ENCODE measurements at places on chromosomes 6 and 20.

- DNase-seq = no peak
Measured at GRCh38 chr6:142413111-142413510, 111.3 kb downstream of the ADGRG6 start.

DNA sequence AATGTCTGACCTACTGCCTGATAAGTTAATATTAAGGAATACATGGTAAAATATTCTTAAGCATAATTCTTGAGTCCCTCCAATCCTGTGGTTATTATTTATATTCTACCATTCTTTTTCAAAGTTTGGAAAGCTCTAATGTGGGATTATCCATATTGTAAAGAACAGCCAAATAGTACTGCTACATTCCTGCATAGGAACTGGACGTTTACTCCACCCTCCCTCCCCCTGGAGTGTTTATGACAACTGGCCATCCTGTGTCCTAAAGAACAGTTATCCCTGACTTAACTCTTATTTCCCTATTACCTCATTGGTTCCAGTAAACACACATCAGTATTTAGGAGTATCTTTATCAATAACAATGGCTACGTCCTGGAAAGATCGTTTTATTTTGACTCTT is 308.7 kb upstream of the TFAP2D start:
- no peak for DNase-seq

GRCh38 chr6:38567436-38567835 is 72.3 kb downstream of the BTBD9 start:
- DNase-seq = no peak

- DNase-seq = peak; percentile 70
Measured at GRCh38 chr6:89411145-89412070, 665 bp downstream of the RRAGD start.

DNA sequence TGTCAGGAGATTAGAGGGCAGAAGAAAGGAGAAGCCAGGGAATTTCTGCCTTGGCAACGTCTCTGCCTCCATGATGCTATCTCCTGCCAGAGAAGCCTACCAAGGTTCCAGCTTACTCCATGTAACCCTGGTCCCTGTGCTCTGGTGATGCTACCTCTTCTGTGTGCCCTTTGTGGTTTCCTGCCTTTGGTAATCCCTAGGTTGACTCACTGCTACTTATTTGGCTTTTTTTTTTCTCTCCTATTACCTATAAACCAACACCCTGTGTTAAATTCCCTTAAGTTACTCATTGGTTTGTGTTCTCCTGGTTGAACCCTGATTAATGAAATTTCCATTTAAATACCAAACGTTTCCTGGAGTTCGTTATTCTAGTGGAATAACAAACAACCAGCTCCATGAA is 527.8 kb upstream of the FLRT3 start:
- no peak for DNase-seq

GRCh38 chr20:5216663-5217062 is 89.9 kb downstream of the CDS2 start:
- no peak for DNase-seq

DNA sequence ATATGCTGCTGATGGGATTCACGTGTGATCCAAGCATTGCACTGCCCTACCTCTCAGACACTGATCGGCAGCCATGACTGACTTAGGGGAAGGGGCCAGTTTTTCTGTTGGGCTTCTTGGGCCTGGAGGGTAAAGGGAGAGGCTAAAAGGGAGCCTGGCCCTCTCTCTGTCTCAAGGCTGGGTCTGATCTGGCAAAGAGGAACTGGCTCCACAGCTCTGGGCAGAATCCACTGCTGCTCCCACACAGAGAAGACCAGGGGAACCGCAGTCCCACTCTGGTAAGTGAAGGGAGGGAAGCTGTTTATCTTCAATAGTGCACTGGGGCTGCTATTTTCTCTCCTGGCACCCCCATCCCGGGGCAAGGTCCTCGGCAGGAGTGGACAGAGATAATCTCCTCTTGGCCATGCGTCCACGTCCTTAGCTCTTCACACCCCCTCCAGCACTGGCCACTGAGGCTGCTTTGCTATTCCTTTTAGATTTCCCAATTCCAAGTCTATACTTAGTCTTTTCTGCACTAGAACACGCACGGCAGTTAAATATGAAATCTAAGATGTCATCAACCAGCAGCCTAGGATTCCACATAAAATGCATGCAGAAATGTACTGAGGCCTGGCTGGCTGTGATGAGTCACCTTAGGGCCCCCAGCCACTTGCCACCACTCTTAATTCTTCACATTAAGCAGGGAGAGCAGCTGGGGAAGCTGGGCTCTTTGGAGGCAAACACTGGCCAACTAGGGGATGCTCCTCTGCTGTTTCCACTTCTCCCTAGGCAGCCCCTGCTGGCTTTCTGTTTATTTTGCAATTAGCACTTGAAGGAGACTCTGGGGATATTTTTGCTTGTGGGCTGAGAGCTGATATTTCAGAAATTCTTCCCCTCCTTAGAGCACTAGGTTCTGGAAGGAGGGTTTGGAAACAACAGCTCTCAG is 87.8 kb upstream of the ARMC2 start:
- DNase-seq = peak; percentile 38

- peak; percentile 21 for DNase-seq
Measured at GRCh38 chr6:40169878-40170277, 235.6 kb upstream of the MOCS1 start.

DNA sequence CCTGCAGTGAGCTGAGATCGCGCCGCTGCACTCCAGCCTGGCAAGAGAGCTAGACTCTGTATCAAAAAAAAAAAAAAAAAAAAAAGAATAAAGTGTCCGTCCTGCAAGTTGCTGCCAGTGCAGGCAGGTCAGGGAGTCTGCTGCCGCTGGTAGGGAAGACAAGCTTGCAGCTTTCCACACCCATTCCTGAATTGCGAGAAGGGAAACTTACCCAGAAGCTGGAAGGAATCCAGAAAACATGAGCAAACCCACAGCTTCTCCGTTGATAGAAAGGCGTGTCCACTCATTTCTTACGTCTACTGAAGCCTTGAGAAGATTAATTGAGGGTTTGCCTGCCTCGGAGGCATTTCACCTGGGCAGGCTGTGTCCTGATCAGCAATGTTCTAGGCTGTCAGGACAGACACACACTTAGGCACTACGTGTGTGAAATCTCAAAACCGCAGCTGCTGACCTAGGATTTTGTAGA is 61.6 kb upstream of the DSP start:
- DNase-seq = no peak

DNA sequence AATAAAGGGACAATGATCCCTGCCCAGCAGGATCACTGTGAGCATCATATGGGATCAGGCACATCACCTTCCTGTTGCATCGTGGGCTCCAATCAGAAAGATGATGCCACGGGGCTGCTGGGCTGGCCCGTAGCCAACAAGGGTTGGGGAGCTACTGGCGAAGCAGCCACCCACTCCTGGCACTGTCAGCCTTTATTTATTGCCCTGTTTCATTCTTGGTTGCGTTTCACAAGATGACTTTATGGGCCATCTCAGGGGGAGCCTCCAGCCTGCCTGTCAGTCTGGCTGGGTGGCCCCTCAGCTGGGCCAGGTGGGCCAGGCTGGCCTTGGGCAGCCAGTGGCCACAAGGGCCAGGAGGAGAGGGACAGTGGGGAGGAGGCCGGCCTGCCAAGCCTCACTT is 17.3 kb downstream of the VSTM2L start:
- DNase-seq = no peak

- peak; percentile 69 for DNase-seq
Measured at GRCh38 chr6:89917801-89918366, 23.6 kb downstream of the GJA10 start.

DNA sequence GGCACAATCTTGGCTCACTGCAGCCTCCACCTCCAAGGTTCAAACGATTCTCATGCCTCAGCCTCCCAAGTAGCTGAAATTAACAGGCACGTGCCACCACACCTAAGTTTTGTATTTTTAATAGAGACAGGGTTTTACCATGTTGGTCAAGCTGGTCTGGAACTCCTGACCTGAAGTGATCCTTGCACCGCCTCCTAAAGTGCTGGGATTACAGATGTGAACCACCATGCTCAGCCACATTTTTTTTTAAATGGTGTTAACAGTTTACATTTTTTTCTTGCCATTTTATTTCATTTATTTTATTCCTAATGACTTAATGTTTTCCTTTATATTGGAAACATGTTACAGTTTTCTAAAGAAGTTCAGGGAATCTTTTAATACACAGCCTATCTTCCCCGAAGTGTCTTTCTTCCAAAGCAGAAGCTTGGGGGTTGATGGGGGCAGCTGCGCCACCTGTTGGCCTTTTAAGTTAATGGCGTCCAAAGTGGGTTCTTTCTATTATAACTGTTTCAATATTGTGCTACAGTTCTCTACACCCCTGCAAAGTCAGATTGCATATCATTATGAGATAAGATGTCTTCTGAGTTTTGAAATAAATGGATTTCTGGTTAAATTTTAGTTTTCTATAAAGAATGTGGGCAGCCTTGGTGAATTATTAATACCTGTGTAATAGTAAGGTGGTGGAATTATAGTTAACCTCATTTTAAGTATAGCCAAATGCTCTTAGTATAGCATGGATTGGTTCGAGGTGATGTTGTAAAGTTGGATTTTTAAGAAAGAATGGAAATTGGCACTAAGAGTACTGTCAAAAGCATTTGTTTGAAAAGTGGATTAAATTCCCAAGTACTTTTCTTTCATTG is 42.0 kb upstream of the PLCG1 start:
- peak; percentile 49 for DNase-seq

GRCh38 chr6:169271158-169271876 is 17.7 kb upstream of the THBS2 start:
- peak; percentile 40 for DNase-seq

DNA sequence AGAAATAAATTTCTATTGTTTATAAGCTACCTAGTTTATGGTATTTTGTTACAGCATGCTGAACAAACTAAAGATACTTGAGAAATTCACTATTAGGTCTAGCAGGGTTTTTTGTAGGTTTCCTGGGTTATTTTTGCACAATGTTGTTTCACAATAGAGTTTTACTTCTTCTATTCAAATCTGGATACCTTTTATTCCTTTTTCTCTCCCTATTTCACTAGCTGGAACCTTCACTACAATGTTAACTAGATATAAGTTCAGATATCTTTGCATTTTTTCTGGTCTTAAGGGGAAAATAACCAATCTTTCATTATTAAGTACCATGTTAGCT is 237.7 kb upstream of the CITED2 start:
- DNase-seq = no peak

DNA sequence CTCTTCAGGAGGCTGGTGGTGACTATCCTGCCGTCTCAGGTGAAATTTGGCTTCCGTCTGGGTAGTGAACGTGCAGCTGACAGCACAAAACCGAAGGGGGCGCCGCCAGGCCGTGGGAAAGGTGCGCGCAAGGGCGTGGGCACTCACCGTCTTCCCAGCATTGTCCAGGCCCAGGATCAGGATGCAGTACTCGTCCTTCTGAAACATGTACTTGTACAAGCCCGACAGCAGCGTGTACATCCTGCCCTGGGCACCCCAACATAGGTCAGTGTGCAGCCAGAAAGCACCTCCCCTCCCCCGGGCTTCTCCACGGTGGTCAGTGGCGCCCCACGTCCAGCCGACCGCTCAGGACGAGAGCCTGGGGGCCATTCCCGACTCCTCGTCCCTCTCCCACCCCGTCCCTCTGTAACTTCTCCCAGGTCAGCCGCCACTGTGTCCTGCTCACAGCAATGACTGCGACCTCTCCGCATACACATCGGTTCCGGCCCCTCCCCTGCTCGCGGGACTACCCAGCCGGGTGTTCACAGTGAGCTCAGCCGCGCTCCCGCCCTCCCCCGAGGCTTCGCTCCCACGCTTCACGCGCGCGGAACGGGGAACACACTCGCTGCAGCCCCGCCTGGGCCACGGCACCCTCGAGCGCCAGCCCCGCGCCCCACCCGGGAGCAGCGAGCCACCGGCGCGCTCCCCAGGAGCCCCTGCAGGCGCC is 771 bp downstream of the ARFRP1 start:
- peak; percentile 37 for DNase-seq

GRCh38 chr6:111761212-111761611 is 112.0 kb downstream of the FYN start:
- DNase-seq = no peak

DNA sequence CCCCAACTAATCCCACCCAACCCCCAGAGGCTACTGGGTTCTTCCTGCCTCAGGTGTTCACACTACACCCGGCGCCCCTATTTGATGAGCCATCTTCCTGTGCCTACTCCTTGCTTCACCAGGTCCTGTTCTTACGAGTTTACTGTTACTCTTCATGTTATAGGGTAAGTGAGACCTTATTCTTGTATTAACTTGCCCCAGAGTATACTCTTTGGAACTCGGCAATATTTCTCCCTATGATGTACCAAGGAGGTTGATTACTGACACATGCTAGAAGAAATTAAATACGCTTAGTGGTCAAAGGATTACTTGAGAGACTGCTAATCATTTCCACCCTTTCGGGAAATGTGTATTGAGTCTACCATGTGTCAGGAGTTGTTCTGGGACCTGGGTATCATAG is 8.9 kb downstream of the RING1 start:
- DNase-seq = no peak

DNA sequence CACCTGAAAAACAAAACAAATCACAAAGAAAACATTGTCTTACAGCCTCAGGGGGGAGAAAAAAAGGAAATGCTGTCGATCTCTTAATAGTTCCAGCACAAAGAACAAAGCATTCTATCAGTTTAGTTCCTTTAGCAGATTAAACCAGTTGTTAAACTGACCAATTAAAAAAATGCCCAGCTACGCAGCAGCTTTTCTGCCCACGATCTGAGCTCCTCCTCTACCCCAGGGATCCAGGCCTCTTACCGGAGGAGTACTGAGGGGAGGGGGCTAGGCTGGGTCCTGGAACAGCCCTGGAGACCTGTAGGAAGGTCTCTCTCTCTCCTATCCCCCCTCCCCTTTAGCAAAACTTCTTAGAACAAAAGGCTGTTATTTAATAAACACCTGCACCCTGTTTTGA is 13.4 kb downstream of the PTK7 start:
- peak; percentile 76 for DNase-seq

DNA sequence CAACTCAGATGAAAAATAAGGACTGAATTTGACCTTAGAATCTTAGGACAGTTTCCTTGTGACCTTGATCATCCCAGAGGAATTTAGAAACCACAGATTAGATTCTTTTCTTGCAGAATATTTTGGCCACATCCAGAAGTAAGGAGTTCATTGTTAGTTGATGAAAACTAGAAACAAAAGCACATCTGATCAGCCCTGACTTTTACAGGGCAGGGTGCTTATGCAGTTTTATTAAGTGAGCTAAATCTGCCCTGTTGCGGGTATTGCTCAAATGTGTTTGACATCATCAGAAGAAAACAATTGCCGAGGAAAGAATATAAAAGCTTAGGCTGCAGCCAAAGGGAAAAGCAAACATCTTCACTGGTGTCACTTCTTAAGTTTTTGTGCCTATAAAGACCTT is 100.8 kb downstream of the MTFR2 start:
- DNase-seq = no peak
